DMS 273 treated with DMSO at 0.1 percent for 48 hours (cell line): ENCODE measurements at places on chromosomes 3 and 15.

DNA sequence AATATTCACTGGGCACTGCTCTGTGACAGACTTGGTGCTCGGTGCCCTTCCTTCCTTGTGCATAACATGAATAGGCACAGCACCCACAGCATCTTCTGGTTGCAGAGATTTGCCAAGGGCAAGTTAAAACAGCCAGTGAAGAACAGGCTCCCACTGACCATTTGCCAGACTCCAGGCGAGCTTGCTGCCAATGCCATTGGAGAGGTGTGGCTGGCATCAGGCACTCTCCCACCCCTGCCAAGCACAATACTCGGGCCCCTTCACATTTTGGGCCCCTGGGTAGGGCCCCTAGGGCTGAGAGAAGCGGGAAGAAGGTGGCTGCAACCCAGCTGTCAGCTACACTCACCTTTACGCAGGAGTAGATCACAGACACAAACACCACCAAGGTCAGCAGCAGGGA, 112.1 kb downstream of the SEC22A start:
- no peak for DNase-seq

DNA sequence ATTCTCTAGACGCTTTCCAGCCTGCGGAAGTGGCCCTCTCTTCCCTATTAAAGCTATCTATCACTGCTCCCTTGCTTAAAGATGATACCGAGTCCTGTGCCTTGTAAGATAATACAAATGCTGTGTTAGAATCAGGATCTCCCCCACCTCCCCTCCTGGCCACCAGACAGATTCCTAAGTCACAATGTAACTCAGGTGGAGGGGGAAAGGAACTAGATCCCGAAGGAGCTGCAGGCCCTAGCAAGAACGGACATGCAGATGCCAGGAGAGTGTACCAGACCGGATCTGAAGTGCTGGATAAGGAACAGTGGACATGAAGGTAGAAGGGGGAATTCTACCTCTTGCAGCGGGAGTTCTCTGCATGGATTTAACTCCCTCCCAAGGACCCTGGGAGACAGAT, 230.7 kb upstream of the LYSMD4 start:
- no peak for DNase-seq

DNA sequence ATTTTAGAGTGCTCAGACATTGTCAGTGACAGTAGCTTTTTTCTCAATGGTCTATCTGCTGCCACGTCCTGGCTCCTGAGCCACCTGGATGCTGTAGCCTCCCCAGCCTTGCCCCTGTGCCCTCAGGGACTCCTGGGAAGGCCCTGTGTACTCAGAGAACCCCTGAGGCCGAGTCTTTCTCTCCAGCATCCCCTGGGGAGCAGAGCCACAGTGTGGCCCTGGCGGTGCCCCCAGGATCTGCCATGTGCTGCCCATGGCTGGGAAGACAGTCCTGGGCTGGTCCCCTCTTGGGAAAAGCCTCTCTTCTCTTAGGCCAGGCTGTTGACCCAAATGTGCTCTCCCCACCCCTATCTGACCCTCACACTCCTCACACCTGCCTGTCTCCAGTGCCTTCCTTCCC, 5.0 kb downstream of the MYD88 start:
- no peak for DNase-seq

DNA sequence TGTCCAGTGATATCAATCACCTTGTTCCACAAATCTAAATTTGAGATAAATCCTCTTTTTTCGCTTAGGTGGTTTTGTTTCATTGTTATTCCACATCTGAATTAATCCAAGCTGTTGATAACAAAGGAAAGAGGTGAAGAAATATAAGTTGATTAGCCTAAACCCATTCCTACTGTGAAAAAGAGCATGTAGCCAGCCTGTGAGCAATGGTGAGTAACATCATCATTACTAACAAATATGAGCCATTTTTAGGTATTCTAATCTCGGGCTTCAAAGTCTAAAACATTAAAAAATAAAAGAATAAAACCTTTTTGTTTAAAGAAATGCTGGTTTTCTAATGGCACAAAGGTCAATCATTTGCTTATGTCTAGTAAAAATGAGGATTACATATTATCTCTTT, 52.1 kb upstream of the P3H2 start:
- no peak for DNase-seq

DNA sequence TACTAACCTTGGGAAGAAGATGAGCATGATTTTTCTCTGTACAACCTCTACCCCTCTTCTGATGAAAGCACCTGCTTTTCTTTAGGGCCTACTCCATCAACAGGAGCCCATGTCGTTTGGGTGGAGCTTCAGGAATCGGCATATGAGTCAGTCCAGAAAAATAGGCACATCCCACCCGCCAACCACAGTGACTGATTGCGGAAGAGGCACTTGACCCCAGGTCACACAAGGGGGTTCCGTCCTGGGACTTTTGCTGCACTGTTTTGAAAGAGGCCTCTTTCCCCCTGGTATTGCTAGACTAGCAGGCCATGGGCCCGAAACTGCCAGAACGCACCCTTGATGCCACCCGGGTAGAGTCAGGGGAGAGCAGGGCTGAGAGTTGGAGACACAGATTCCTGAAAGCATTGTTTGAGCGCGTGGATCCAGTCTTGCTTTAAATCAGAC, 19.3 kb upstream of the NRROS start:
- no peak for DNase-seq

DNA sequence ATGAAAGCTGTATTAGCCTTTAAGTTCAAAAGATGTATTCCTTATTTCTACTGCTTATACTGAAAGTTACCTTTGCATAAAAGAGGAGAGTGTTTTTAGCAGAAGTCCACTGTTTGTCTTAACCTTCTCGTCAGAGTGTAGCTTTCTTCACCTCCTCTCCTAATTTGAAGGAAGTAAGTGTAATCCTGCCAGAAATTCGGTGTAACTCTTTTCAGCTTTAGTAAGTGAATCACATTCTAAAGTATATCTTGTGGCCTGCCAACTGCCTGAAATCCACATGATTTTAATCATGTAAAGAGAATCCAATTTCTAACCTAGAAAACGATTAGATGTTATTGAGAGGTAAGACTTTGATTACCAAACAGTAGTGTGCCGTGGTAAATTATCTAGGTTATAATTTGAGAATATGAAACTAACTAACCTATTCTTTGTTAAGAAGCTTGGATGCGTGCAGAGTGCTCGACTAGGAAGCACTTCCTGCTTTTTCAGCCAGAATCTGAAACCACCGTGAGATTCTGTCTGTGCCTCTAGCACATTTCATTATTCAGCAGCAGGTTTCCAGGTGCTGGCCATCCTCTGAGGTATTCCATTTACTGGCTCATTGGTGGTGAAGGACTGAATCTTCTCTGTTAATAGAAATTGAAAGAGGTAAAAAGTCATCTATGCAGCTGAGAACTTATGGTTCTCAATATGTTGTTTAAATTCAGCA, 7.5 kb downstream of the GYG1 start:
- no peak for DNase-seq
